ENCODE measurements at places on chromosomes 1 and 21. TPM values are rescaled to one million over a fixed set of nuclear protein-coding genes. Genes with fewer than 3 reads are reported as not detected.

The GTF2B gene
- polyA plus RNA-seq = 38.2 TPM

DNA sequence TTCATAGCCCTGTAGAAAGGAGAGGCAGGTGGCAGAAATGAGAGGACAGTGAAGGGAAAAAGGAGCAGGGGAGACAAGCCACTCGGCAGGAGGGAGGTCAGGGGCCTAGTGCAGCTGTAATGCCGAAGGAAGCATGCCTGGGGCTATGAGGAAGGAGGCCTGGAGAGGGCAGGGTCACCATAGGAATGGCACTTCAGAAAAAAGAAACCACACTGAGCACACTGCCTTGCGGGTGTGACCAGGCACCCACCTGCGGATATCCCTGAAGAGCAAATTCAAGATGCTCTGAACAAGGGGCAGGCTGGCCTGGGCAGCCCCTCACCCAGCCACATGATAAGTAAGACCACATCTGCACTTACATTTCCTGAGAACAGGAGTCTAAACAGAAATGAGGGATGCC lies 104.7 kb downstream of the JAK1 start:
- DNase-seq = no peak
- H3K27me3 ChIP-seq = no peaks in the 10 kb centered on the region
- no peaks in the 10 kb centered on the region for H3K4me1 ChIP-seq

- H3K27me3 ChIP-seq = peaks cover 11% of the 10 kb centered on the region
- DNase-seq = no peak
- H3K36me3 ChIP-seq = no peaks in the 10 kb centered on the region
- no peaks in the 10 kb centered on the region for H3K4me1 ChIP-seq
- H3K4me3 ChIP-seq = no peak overlapping the region
These were observed 35.9 kb downstream of the FHAD1 start for GRCh38 chr1:15282810-15283474.

GRCh38 chr21:37532868-37533780 lies 166.6 kb downstream of the DYRK1A start:
- H3K4me1 ChIP-seq = no peaks in the 10 kb centered on the region
- H3K27ac ChIP-seq = no peak overlapping the region
- no peaks in the 10 kb centered on the region for H3K36me3 ChIP-seq
- H3K27me3 ChIP-seq = no peaks in the 10 kb centered on the region
- H3K4me3 ChIP-seq = no peak overlapping the region
- peak; percentile 29 for DNase-seq

DNA sequence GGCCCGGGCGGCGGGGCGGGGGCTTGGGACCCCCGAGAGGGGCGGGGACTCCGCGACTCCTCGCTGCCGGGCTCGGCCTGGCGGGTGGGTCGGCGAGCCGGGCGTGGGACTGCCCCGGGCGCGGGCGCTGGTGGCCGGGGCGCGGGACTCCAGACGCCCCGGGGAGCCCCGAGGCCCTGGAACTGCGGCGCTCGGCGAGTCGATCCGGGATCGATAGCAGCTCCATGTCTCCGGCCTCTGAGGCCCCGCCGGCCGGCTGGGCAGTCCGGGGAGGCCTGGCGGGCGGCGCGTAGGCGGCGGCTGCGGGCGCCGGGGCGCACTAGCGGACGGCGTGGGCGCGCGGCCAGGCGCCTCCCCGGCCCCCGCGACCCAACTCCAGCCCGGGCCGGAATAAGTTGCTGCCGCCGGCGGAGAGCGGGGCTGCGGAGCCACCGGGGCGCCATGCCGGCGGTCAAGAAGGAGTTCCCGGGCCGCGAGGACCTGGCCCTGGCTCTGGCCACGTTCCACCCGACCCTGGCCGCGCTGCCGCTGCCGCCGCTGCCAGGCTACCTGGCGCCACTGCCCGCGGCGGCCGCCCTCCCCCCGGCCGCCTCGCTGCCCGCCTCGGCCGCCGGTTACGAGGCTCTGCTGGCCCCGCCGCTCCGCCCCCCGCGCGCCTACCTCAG lies 400 bp downstream of the SAMD11 start:
- H3K36me3 ChIP-seq = no peaks in the 10 kb centered on the region
- peaks cover 24% of the 10 kb centered on the region for H3K27me3 ChIP-seq
- no peak for DNase-seq
- no peak overlapping the region for H3K27ac ChIP-seq
- H3K4me3 ChIP-seq = no peak overlapping the region
- peaks cover 7% of the 10 kb centered on the region for H3K4me1 ChIP-seq

DNA sequence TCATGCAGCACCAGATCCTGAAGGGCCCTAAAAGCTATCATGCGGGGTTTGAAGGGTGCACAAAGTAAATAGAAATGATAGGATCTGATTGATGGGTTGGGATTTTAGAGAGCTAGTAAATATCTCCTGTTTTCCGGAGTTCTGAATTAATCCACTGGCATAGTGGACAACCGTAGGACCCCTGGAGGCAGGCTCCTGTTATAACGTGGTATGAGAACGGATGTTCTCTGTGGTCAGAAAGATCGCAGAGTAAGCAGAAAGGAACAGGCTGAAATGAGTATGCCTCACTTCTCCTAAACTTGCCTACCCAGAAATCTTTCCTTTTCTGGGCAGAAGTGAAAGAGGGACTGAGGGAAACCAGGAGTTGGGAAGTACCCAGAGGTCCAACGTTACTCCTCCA lies 470.8 kb downstream of the AJAP1 start:
- no peak overlapping the region for H3K4me3 ChIP-seq
- H3K27me3 ChIP-seq = no peaks in the 10 kb centered on the region
- H3K27ac ChIP-seq = no peak overlapping the region
- no peaks in the 10 kb centered on the region for H3K36me3 ChIP-seq
- H3K4me1 ChIP-seq = no peaks in the 10 kb centered on the region

All from fibroblast of lung (primary cell).